Neural progenitor cell (in vitro differentiated cells): ENCODE measurements at places on chromosomes 2 and 18. TPM values are rescaled to one million over a fixed set of nuclear protein-coding genes. Genes with fewer than 3 reads are reported as not detected.

The PLGLB2 gene
- 0.52 and 2.3 TPM in 2 replicates for total RNA-seq

DNA sequence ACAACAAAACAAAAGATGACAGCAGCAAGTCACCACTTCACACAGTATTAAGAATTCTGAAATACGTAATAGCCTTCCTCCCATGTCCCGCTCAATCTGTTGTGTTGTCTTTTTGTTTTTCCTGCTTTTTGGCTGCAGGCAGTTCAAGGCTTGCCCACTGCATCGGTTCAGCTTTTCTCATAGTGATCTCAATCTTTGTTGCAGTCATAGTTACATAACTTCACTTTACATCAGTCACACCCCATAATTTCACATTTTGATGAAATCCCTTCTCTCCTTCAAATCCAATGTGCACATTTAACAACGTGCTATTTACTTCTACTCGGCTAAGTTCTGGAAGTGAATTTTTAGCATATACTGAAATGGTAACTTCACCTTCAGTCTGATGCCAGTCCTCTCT lies 33.8 kb upstream of the HAAO start:
- no peak overlapping the region for H3K4me3 ChIP-seq
- H3K27ac ChIP-seq = no peak overlapping the region
- no peaks in the 10 kb centered on the region for H3K36me3 ChIP-seq
- peaks cover 7% of the 10 kb centered on the region for H3K27me3 ChIP-seq
- DNase-seq = no peak
- peaks cover 14% of the 10 kb centered on the region for H3K4me1 ChIP-seq

GRCh38 chr2:169119851-169120250 lies 50.5 kb downstream of the DHRS9 start:
- no peak for DNase-seq
- no peaks in the 10 kb centered on the region for H3K27me3 ChIP-seq
- H3K4me3 ChIP-seq = no peak overlapping the region
- no peaks in the 10 kb centered on the region for H3K36me3 ChIP-seq
- no peak overlapping the region for H3K27ac ChIP-seq

- H3K27ac ChIP-seq = no peak overlapping the region
- no peaks in the 10 kb centered on the region for H3K36me3 ChIP-seq
- peaks cover 3% of the 10 kb centered on the region for H3K4me1 ChIP-seq
Observed at GRCh38 chr18:61741881-61742454, 150.8 kb downstream of the RNF152 start.

The SCN7A gene
- total RNA-seq = 0.81 and 1.0 TPM in 2 replicates

GRCh38 chr2:192773044-192773443 lies 578.3 kb upstream of the TMEFF2 start:
- H3K4me1 ChIP-seq = no peaks in the 10 kb centered on the region
- no peaks in the 10 kb centered on the region for H3K27me3 ChIP-seq
- H3K27ac ChIP-seq = no peak overlapping the region

GRCh38 chr2:108916122-108916795 lies 72.8 kb downstream of the EDAR start:
- no peaks in the 10 kb centered on the region for H3K36me3 ChIP-seq
- H3K27ac ChIP-seq = no peak overlapping the region
- H3K4me1 ChIP-seq = peaks cover 37% of the 10 kb centered on the region

The ACP1 gene
- 173 and 236 TPM in 2 replicates for total RNA-seq

DNA sequence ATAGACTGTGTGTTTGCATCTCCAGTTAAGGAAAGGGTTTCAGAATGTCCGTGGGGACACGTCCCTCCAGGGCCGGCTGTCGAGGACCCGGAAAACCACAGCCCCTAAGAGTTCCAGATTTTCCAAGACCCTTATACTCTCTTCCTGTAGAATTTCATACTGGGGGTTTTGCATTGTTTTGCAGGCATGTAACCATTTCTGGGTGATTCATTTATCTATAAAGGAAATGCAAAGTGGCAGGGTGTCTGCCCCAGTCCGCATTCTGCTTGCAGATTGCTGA lies 8.5 kb downstream of the SP9 start:
- H3K27me3 ChIP-seq = peaks cover 87% of the 10 kb centered on the region
- peak overlapping the region; percentile 44 for H3K4me3 ChIP-seq
- H3K27ac ChIP-seq = no peak overlapping the region
- peak; percentile 31 for DNase-seq
- peaks cover 27% of the 10 kb centered on the region for H3K4me1 ChIP-seq
- no peaks in the 10 kb centered on the region for H3K36me3 ChIP-seq

The NEU4 gene
- 1.2 TPM in 1 of 2 replicates, not detected in the other for total RNA-seq

- H3K27me3 ChIP-seq = peaks cover 8% of the 10 kb centered on the region
- H3K4me3 ChIP-seq = no peak overlapping the region
- peaks cover 3% of the 10 kb centered on the region for H3K4me1 ChIP-seq
- DNase-seq = no peak
- H3K36me3 ChIP-seq = no peaks in the 10 kb centered on the region
Observed at GRCh38 chr2:169105476-169105875, 36.1 kb downstream of the DHRS9 start.

GRCh38 chr2:20614201-20615067 lies 36.5 kb downstream of the HS1BP3 start:
- no peak overlapping the region for H3K4me3 ChIP-seq
- H3K4me1 ChIP-seq = peaks cover 37% of the 10 kb centered on the region
- DNase-seq = peak; percentile 83
- H3K36me3 ChIP-seq = no peaks in the 10 kb centered on the region
- H3K27me3 ChIP-seq = peaks cover 14% of the 10 kb centered on the region
- no peak overlapping the region for H3K27ac ChIP-seq

The IMPA2 gene
- total RNA-seq = 41.9 and 85.3 TPM in 2 replicates

- no peaks in the 10 kb centered on the region for H3K27me3 ChIP-seq
- peaks cover 43% of the 10 kb centered on the region for H3K36me3 ChIP-seq
- no peak overlapping the region for H3K27ac ChIP-seq
- no peak for DNase-seq
- no peak overlapping the region for H3K4me3 ChIP-seq
- no peaks in the 10 kb centered on the region for H3K4me1 ChIP-seq
Observed at GRCh38 chr18:51068105-51068504, 38.1 kb downstream of the SMAD4 start.

The LONRF2 gene
- 0.34 and 0.37 TPM in 2 replicates for total RNA-seq

DNA sequence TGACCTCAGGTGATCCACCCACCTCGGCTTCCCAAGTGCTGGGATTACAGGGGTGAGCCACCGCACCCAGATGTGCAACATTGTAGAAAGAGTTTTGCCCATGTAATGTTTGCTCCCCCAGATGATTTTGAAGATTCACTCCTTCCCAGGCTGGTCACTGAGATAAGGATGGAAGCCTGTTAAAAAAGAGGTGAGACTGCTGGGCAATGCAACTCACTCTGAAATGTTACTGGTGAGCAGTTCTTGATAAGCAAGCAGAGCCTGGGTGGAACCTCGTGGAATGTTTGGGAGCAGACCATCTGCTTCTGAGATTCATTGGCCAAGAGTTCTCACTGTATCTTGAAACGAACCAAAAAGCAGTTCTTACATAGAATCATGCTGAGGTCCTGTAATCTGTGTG lies 19.7 kb downstream of the GRP start:
- no peak for DNase-seq
- no peaks in the 10 kb centered on the region for H3K36me3 ChIP-seq
- H3K27me3 ChIP-seq = peaks cover 11% of the 10 kb centered on the region
- H3K27ac ChIP-seq = no peak overlapping the region
- no peak overlapping the region for H3K4me3 ChIP-seq
- no peaks in the 10 kb centered on the region for H3K4me1 ChIP-seq

The CNTNAP5 gene
- 0.19 TPM in 1 of 2 replicates, not detected in the other for total RNA-seq

DNA sequence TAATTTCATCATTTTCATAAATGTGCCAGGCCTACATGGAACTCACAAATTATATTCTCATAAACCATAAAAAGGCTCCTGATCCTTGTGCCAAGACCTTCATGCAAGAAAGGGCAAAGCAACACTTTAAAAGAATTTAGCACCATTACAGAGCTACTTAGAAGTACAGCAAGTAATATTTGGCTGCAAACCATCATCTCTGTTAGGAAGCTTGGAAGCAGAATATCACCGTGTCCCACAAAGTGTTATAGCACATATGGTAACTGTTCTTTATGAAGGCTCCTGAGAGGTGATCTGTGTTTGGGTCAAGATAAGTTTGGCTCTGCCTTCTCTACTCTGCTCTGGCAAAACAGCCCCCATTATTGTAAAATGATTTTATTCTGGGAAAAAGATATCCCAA lies 59.7 kb upstream of the KCNJ3 start:
- DNase-seq = no peak
- H3K36me3 ChIP-seq = no peaks in the 10 kb centered on the region
- no peaks in the 10 kb centered on the region for H3K27me3 ChIP-seq
- no peak overlapping the region for H3K27ac ChIP-seq
- H3K4me1 ChIP-seq = no peaks in the 10 kb centered on the region
- H3K4me3 ChIP-seq = no peak overlapping the region

GRCh38 chr18:64171576-64171975 lies 22.7 kb upstream of the LINC00305 start:
- DNase-seq = no peak
- H3K4me1 ChIP-seq = peaks cover 13% of the 10 kb centered on the region
- no peaks in the 10 kb centered on the region for H3K36me3 ChIP-seq
- H3K4me3 ChIP-seq = no peak overlapping the region
- no peak overlapping the region for H3K27ac ChIP-seq
- no peaks in the 10 kb centered on the region for H3K27me3 ChIP-seq

The CNGA3 gene
- not detected in 2 replicates for total RNA-seq

DNA sequence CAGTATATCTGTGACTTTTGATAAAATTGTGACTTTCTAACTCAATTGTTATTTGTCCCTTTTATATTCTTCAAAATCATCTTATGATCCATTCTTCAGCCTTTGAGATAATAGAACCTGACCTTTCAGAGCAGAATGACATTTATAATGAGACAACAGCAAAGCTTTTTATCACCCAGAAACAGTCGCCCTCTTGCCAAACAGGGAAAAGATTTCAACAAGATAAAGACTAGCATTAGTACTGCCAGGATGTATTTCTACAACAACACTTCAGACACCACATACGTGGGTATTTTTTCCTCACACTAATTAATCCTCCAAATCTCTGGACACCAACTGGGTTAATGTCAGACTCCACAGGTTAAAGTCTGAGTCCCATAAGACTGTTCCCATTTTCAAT lies 249.0 kb downstream of the ZNF804A start:
- H3K36me3 ChIP-seq = no peaks in the 10 kb centered on the region
- DNase-seq = no peak
- no peaks in the 10 kb centered on the region for H3K4me1 ChIP-seq
- H3K4me3 ChIP-seq = no peak overlapping the region
- H3K27me3 ChIP-seq = no peaks in the 10 kb centered on the region

DNA sequence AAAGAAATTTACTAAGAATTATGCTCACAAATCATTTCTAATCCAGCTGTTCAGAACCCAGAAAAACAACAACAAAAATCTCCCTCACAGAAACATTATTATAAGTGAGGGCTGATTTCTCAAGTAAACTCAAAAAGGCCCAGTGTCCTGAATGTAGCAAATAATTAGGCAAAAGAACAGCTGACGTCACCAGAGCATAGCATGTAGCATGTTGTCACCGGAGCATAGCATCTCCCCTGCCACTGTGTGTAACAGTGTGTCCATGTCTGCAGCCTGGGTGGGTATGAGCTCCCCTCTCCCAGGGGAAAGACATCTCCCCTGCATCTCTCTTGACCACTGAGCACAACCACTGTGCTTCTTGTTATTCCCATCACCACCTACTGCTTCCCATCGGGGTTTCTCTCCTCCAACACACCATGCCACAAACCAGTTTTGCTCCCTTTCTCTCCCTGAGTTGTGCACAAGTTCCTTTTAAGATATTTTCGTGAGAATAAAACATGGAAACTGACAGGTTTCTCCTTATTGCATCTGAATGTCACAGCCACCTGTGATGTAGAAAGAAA lies 126.7 kb downstream of the CABYR start:
- H3K4me1 ChIP-seq = peaks cover 26% of the 10 kb centered on the region
- no peaks in the 10 kb centered on the region for H3K36me3 ChIP-seq
- no peak for DNase-seq
- no peak overlapping the region for H3K4me3 ChIP-seq
- H3K27ac ChIP-seq = no peak overlapping the region

The MARCHF4 gene
- total RNA-seq = 0.26 and 0.46 TPM in 2 replicates

The CREG2 gene
- 0.28 TPM in 1 of 2 replicates, not detected in the other for total RNA-seq

DNA sequence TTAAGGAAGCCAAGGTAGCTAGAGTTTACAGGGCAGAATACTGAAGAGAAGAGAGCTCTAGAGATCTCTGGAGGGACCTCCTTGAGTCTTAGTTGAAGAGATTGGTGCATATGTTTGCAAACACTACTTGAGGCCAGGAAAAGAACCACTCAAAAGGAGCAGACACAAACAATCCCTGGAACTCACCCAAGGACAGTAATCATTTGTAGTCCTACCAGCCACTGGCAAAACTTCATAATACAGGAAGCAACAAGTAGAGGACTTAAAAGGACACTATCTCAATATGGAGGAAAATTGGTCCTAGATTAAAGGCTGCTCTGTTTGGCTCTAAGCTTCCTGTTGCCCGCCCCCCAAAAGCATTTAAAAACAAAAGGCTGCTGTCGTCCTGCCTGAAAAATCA lies 46.9 kb upstream of the UBXN4 start:
- no peak for DNase-seq
- H3K4me3 ChIP-seq = no peak overlapping the region
- H3K36me3 ChIP-seq = peaks cover 6% of the 10 kb centered on the region
- no peak overlapping the region for H3K27ac ChIP-seq

DNA sequence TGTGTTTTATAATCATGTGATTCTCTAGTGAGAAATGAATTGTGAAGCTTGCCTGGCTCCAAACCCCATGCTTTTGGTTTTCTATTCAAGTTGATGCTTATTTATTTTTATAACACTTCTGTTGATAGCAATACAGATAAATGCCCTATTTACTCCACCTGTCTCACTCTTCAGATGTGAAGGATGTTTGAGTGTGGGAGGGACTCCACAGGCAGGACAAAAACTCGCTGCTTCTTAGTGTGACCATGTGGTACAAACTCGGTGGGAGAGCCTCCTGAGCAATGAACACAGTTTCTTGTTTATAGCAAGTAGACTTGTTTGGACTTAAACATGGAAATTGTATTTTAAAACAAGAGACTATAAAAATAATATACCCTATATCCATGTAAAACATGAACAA lies 219.7 kb downstream of the GULP1 start:
- peaks cover 6% of the 10 kb centered on the region for H3K4me1 ChIP-seq
- no peaks in the 10 kb centered on the region for H3K36me3 ChIP-seq
- peak; percentile 18 for DNase-seq
- no peaks in the 10 kb centered on the region for H3K27me3 ChIP-seq

GRCh38 chr2:174233771-174234275 lies 14.5 kb downstream of the OLA1 start:
- H3K36me3 ChIP-seq = peaks cover 4% of the 10 kb centered on the region
- no peak for DNase-seq
- H3K27me3 ChIP-seq = no peaks in the 10 kb centered on the region
- peaks cover 10% of the 10 kb centered on the region for H3K4me1 ChIP-seq
- no peak overlapping the region for H3K4me3 ChIP-seq

GRCh38 chr2:46535896-46536295 lies 56.5 kb downstream of the TMEM247 start:
- no peaks in the 10 kb centered on the region for H3K36me3 ChIP-seq
- no peak overlapping the region for H3K4me3 ChIP-seq
- DNase-seq = no peak
- peaks cover 7% of the 10 kb centered on the region for H3K27me3 ChIP-seq
- no peaks in the 10 kb centered on the region for H3K4me1 ChIP-seq
- H3K27ac ChIP-seq = no peak overlapping the region
